ENCODE measurements at places on chromosomes 5 and 9. TPM values are rescaled to one million over a fixed set of nuclear protein-coding genes. Genes with fewer than 3 reads are reported as not detected.

ENC1 gene
- total RNA-seq = 0.44 TPM

CDKN2B-AS1 gene
- total RNA-seq = 0.59 TPM

LMX1B gene
- not detected for total RNA-seq

PCDH1 gene
- total RNA-seq = not detected

LEAP2 gene
- 1.7 TPM for total RNA-seq

- H3K27ac ChIP-seq = no peak overlapping the region
- no peak overlapping the region for H3K4me3 ChIP-seq
- H3K27me3 ChIP-seq = no peaks in the 10 kb centered on the region
- DNase-seq = no peak
- H3K36me3 ChIP-seq = no peaks in the 10 kb centered on the region
These were observed 39.0 kb downstream of the RGS3 start for GRCh38 chr9:113502427-113503034.

DNA sequence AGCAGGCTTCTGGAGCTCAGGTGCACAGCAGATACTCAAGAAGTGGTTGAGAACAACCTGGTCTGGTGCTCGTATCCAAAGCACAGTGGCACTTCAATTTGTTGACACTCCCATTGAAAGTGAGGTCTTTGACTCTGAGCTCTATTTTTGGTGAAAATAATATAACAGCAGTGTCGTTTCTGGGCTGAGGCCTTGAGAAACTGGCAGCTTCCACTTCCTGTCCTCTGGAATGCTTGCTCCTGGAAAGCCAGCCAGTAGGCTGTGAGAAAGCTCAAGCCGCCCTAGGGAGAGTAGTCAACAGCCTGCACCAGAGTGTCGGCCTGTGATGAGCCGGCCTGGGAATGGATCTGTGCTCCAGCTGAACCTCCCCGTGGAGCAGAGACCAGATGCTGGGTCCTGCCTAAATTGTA lies 6.8 kb upstream of the SUSD3 start:
- H3K4me3 ChIP-seq = no peak overlapping the region
- peaks cover 7% of the 10 kb centered on the region for H3K4me1 ChIP-seq
- no peaks in the 10 kb centered on the region for H3K36me3 ChIP-seq
- no peak overlapping the region for H3K27ac ChIP-seq

DNA sequence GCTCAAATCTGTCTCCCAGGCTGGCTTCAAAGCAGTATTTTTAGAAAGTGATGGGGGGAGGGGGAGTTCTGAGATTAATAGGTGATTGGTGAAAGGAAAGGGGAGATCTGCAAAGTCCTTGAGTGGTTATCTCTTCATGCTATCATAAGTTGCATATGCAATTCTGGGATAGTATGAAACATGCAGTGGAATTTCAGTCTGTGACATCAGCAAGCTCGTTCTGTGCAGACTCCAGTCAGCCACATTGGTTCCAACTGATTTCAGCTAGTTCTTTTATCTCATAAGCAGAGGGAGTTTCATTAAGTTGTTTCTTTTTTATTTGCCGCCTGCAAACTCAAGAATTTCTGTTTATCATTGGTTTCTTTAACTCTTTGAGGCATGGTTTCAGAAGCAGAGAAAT lies 180.5 kb upstream of the SH3GL2 start:
- no peaks in the 10 kb centered on the region for H3K27me3 ChIP-seq
- DNase-seq = no peak
- no peaks in the 10 kb centered on the region for H3K36me3 ChIP-seq
- no peak overlapping the region for H3K4me3 ChIP-seq
- no peaks in the 10 kb centered on the region for H3K4me1 ChIP-seq
- H3K27ac ChIP-seq = no peak overlapping the region

DNA sequence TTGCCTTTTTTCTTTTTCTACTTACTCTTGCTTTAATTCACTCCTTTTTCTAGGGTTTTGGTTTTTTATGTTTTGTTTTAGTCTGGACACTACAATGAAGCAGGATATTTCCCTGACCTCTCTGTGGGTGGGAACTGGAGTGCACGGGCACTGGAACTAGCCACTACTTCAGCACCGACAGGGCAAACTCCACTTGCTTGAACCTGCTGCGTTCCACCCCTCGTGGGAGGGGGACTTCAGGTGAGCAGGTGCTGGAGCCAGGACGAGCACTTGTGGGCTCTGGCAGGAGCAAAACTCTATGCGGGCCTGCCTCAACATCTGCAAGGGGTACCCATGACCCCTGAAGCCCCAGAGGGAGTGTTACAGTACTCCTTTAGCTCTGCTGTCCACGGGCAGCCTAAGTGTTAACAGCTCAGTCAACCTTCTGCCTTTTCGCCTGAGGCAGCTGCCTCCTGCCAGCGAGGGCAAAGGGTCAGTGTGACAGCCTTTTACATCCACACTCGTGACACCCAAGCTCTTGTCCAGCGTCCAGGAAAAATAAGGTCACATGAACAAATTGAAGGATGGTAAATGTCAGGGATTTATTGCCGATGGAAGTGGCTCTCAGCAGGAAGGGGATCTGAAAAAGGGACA lies 144.1 kb upstream of the NFIL3 start:
- H3K36me3 ChIP-seq = no peaks in the 10 kb centered on the region
- no peaks in the 10 kb centered on the region for H3K4me1 ChIP-seq
- H3K27me3 ChIP-seq = peaks cover 11% of the 10 kb centered on the region
- no peak overlapping the region for H3K4me3 ChIP-seq
- DNase-seq = no peak

- peaks cover 5% of the 10 kb centered on the region for H3K27me3 ChIP-seq
- H3K4me3 ChIP-seq = no peak overlapping the region
- H3K4me1 ChIP-seq = no peaks in the 10 kb centered on the region
- H3K27ac ChIP-seq = no peak overlapping the region
These were observed 421.9 kb upstream of the DMAC1 start for GRCh38 chr9:8221462-8221861.

DNA sequence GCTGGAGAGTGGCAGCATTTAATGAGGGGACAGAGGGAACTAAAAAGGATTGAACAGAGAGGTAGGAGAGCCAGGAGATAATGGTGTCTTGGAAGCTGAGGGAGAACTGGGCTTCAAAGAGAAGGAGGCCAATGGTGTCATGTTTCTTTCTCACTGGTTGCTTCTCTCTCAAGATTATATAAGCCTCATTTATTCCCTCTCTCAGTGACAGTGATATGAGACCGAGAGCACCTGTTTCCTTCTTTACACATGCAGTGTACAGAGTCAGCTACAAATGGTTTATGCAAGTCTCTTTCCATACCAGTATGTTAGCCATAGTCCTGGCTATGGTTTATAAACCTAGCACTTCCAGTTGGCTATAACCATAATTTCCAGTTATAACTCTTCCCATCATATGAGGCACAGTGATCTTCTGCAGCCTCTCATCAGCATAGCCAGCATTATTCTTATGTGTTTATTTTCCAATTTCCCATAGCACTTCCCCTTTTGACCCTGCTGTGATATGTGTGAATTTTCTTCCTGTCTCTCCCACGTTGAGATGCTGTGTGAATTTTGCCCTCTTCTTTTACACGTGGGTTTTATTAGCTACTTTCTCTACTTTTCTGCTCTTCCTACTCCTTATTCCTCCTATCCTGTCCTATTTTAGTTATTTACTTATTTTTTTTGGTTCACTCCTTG lies 71.2 kb downstream of the UNC13B start:
- H3K36me3 ChIP-seq = no peaks in the 10 kb centered on the region
- no peak overlapping the region for H3K27ac ChIP-seq
- H3K27me3 ChIP-seq = peaks cover 5% of the 10 kb centered on the region
- no peaks in the 10 kb centered on the region for H3K4me1 ChIP-seq
- no peak for DNase-seq
- H3K4me3 ChIP-seq = no peak overlapping the region

DNA sequence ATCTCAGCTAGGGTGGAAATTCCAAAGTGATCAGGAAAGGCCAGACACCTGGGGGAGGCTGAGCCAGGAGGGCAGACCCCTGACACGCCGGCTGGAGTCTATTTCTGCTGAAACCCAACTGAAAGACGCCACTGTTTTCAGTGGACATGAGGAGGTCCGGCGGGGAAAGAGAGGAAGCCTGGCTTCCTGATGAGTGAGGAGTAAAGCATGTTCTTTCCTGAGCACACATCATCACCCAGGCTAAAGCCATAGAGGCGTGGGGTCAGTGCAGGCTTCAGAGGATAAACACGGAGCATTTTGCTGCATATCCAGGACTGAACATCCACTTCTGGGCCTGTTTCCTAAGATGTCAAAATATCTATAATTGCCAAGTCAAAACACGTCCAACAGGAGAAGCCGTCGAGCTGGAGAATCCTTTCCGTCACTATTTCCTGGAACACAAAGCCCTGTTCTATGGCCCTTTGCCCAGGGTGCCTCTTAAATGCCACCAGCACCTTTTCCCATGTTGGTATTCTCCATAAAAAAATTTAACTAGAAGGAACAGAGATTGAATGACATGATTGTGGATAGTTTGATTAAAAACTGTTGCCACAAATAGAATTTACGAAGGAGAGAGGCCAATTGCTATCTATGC lies 597.9 kb upstream of the ADAMTS16 start:
- no peak for DNase-seq
- H3K27ac ChIP-seq = no peak overlapping the region
- no peaks in the 10 kb centered on the region for H3K36me3 ChIP-seq
- no peak overlapping the region for H3K4me3 ChIP-seq
- no peaks in the 10 kb centered on the region for H3K4me1 ChIP-seq
- no peaks in the 10 kb centered on the region for H3K27me3 ChIP-seq

DNA sequence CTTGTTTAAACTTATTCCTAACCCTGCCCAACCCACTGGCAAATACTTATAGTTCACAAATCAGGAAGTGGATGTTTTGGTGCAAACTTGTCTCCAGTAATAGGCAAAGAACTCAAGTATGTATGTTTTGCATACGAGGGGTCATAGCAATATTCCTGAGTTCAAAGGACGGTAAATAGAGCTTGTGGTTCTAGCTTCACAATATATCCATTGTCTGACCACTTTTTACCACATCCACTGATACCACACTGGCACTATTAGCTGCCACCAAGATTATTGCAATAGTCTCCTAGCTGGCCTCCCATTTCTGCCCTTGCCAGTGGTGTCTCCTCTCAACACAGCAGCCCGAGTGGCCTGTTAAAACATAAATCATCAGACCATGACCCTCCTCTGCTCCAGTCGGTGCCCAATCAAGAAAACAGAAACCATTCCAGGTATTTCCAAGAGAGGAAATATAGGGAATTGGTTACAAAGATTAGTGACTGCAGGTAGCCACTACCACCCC lies 17.0 kb downstream of the GRXCR2 start:
- no peak overlapping the region for H3K27ac ChIP-seq
- no peaks in the 10 kb centered on the region for H3K4me1 ChIP-seq
- no peak overlapping the region for H3K4me3 ChIP-seq
- peaks cover 6% of the 10 kb centered on the region for H3K27me3 ChIP-seq
- H3K36me3 ChIP-seq = no peaks in the 10 kb centered on the region

GRCh38 chr9:86788456-86788855 lies 158.8 kb downstream of the GAS1 start:
- no peak overlapping the region for H3K4me3 ChIP-seq
- H3K27me3 ChIP-seq = peaks cover 10% of the 10 kb centered on the region
- H3K36me3 ChIP-seq = no peaks in the 10 kb centered on the region
- H3K4me1 ChIP-seq = no peaks in the 10 kb centered on the region
- no peak overlapping the region for H3K27ac ChIP-seq

DNA sequence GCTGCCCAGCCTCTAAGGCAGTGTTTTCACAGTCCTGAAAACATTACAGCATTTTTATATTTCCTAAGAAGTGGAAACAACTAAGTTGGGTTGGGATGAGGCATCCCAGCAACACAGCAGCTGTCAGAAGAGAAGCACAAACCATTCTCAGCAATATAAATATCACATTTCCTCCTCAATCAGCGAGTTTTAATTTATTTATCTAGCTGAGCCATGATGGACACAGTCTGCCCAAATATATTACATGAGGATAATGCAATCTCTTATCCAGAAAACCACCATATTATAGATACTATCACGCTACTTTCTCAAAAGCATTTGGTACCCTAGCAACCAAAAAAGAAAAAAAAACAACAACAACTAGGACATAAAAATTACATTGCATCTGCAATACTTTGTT lies 158.5 kb downstream of the FSTL4 start:
- no peaks in the 10 kb centered on the region for H3K36me3 ChIP-seq
- no peak overlapping the region for H3K4me3 ChIP-seq
- DNase-seq = no peak
- peaks cover 7% of the 10 kb centered on the region for H3K4me1 ChIP-seq
- no peak overlapping the region for H3K27ac ChIP-seq

DNA sequence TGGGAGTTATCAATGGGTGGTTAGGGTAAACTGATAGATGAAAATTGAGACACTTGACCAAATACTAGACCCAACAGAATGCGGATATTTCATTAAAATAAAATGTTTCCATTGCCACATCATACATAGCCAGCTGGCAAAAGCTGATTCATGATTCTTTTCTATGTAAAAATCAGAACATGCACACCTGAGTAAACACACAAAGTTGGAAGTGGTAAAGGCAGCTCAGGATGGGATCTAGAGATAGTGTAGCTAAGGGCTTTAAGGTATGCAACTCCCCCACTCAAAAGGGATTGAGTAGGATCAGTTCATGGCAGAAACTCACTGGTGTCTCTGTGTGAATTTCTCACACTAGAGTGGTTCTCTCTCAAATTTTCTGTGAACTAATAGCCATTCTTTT lies 541.1 kb upstream of the GRAMD2B start:
- H3K27me3 ChIP-seq = no peaks in the 10 kb centered on the region
- H3K27ac ChIP-seq = no peak overlapping the region
- H3K36me3 ChIP-seq = no peaks in the 10 kb centered on the region
- no peak overlapping the region for H3K4me3 ChIP-seq

GRCh38 chr5:6492934-6493333 lies 44.3 kb downstream of the UBE2QL1 start:
- no peak for DNase-seq
- no peak overlapping the region for H3K27ac ChIP-seq
- peaks cover 41% of the 10 kb centered on the region for H3K27me3 ChIP-seq

- no peaks in the 10 kb centered on the region for H3K36me3 ChIP-seq
- no peak for DNase-seq
- no peak overlapping the region for H3K27ac ChIP-seq
- no peaks in the 10 kb centered on the region for H3K4me1 ChIP-seq
- H3K27me3 ChIP-seq = no peaks in the 10 kb centered on the region
- no peak overlapping the region for H3K4me3 ChIP-seq
These were observed 247.5 kb downstream of the TMEM161B start for GRCh38 chr5:88021141-88021540.

- H3K27ac ChIP-seq = no peak overlapping the region
- H3K4me3 ChIP-seq = no peak overlapping the region
- DNase-seq = no peak
- no peaks in the 10 kb centered on the region for H3K4me1 ChIP-seq
- no peaks in the 10 kb centered on the region for H3K27me3 ChIP-seq
These were observed 87.4 kb downstream of the TLE1 start for GRCh38 chr9:81601639-81602623.
